Large intestine (tissue), 12 donors: ENCODE measurements at places on chromosomes 13 and 19.
A peak's percentile ranks its signal among the peaks of the same experiment; 100 is the strongest.

- no peak for DNase-seq
These were observed 105.0 kb downstream of the SPRY2 start for GRCh38 chr13:80235967-80236302.

GRCh38 chr13:27728271-27728670 lies 64.0 kb upstream of the GSX1 start:
- DNase-seq = no peak

DNA sequence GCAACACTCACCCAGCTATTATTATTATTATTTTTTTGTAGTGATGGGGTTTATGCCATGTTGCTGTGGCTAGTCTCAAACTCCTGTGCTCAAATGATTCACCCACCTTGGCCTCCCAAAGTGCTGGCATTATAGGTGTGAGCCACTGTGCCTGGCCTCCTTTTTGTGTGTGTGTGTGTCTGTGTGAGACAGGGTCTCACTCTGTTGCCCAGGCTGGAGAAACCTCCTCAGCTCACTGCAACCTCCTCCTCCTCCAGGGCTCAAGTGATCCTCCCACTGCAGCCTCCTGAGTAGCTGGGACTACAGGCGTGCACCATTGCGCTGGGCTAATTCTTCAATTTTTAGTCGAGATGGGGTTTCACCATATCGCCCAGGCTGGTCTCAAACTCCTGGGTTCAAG lies 3.6 kb upstream of the MYDGF start:
- no peak for DNase-seq

GRCh38 chr19:4763021-4763420 lies 28.5 kb upstream of the FEM1A start:
- no peak for DNase-seq

GRCh38 chr13:95300625-95301182 lies 547 bp downstream of the ABCC4 start:
- peak; percentile 73 for DNase-seq

GRCh38 chr13:80458543-80458942 lies 117.6 kb upstream of the SPRY2 start:
- DNase-seq = no peak

- DNase-seq = no peak
These were observed 3.8 kb upstream of the ATP8B3 start for GRCh38 chr19:1815605-1816529.

GRCh38 chr13:51230477-51231105 lies 8.4 kb downstream of the FAM124A start:
- DNase-seq = no peak

DNA sequence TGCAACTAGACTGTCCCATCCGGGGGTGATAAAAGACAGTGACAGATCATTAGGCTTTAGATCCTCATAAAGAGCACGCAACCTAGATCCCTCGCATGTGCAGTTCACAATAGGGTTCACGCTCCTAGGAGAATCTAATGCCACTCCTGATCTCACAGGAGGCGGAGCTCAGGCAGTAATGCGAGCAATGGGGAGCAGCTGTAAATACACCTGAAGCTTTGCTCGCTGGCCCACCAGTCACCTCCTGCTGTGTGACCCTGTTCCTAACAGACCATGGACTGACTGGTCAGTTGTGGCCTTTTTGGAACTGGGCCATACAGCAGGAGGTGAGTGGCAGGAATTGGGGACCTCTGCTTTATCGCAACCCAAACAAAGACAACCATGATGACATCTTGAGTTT lies 173.2 kb downstream of the DLEU7 start:
- no peak for DNase-seq

- DNase-seq = no peak
These were observed 1145.6 kb upstream of the MIR17HG start for GRCh38 chr13:90201676-90202460.

GRCh38 chr13:109281017-109281902 lies 505.1 kb downstream of the IRS2 start:
- no peak for DNase-seq

DNA sequence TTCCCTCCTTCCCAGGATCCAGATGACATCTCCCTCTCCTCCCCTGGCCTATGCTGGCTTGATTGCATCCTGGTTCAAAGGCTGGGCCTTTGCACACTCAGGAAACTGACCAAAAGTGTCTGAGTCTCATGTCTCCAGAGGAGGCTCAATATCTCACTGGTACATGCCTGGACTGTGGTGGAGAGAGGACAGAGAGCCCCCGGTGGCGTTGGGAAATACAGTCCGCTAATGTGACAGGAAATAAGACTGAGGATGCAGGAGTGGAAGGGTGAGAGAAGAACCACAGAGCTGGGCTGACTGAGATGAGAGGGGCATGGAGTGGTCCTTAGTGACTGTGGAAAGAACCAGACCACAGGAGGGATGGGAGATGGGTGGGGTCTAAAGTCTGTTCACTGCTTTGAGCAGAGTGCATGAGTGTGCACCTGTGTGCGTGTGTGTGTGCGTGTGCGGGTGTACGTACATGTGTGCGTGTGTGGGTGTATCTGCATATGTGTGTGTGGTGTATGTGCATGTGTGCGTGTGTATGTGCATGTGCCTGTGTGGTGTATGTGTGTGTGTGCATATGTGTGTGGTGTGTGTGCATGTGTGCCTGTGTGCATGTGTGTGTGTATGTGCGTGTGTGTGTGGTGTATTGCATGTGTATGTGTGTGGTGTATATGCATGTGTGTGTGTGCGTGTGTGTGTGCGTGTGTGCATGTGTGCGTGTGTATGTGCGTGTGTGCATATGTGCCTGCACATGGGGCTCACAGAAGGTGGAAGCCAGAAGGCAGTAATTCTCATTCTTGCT lies 1.9 kb downstream of the SIGLEC5 start:
- DNase-seq = no peak

GRCh38 chr13:77781808-77782207 lies 84.3 kb downstream of the SLAIN1 start:
- DNase-seq = no peak

DNA sequence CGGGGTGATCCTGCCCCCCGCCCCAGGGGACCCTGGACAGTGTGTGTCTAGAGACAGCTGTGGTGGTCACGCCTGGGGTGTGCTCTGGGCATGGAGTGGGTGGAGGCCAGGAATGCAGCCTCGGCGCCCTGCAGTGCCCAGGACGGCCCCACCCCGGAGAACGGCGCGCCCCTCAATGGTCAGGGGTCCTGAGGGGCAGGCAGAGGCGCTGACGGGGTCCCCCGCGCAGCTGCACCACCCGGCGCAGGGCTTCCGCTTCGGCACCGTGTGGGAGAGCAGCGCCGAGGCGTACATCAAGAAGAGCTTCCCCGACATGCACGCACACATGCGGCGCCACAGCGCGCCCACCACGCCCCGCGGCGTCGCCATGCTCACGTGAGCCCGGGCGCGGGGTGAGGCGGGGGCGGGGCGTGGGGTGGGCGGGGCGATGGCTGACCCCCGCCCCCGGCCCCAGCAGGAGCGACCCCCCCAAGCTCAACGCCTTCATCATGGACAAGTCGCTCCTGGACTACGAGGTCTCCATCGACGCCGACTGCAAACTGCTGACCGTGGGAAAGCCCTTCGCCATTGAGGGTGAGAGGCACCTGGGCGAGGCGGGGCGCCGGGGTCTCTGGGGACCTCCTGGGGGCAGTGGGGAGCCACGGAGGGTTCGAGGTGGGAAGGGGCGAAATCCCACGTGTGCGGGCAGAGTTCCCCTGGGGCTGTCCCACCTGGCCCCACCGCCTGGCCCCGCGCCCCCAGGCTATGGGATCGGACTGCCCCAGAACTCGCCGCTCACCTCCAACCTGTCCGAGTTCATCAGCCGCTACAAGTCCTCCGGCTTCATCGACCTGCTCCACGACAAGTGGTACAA lies 7.4 kb downstream of the GRIN3B start:
- no peak for DNase-seq

DNA sequence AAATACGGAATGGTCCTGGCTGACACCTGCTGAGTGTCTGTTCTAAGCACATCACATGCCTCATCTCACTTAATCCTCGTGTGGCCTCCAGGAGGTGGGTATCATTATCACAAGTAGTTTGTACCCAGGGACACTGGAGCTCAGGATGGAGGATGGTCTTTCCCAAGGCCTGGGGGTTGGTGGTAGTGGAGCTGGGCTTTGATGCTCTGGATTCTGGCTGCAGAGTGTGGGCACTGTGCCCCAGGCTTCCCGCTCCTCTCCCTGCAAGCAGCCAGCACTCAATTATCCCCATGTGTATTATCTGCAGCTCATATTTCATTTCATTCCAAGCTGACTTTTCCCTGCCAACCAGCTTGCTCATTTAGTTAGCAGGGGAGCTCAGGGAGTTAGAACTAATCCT lies 52.1 kb downstream of the SIAH3 start:
- no peak for DNase-seq

GRCh38 chr13:99258946-99259345 lies 767 bp upstream of the GPR18 start:
- DNase-seq = no peak

GRCh38 chr19:35731353-35731752 lies 10.9 kb downstream of the IGFLR1 start:
- no peak for DNase-seq

GRCh38 chr19:33399745-33400681 lies 26.5 kb downstream of the CEBPG start:
- no peak for DNase-seq

DNA sequence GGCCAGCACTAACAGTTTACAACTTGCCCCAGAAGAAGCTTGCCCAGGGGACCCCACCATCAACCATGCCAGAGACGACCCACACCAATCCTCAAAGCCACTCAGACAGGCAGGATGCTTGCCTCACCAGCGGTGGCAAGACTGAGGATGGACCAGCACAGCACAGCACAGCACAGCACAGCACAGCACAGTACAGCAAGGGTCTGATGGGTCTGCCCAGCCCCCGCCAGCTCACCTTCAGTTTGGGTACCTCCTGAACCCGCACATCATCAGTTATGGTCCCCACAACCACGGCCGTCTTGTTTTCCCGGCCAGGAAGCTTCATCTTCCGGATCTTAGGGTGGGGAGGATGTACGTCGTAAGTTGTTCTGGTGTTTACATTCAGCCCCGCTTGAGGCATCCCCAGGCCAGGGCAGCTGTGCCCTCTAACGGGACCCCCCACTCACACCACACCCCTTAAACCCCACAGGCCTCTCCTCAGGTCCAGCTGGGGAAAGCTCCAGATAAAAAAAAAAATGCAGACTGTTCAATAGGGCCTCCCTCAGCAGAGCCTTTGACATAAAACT lies 1.7 kb upstream of the FAM83E start:
- no peak for DNase-seq

- peak; percentile 90 for DNase-seq
These were observed 5.3 kb downstream of the SHD start for GRCh38 chr19:4284176-4284958.

DNA sequence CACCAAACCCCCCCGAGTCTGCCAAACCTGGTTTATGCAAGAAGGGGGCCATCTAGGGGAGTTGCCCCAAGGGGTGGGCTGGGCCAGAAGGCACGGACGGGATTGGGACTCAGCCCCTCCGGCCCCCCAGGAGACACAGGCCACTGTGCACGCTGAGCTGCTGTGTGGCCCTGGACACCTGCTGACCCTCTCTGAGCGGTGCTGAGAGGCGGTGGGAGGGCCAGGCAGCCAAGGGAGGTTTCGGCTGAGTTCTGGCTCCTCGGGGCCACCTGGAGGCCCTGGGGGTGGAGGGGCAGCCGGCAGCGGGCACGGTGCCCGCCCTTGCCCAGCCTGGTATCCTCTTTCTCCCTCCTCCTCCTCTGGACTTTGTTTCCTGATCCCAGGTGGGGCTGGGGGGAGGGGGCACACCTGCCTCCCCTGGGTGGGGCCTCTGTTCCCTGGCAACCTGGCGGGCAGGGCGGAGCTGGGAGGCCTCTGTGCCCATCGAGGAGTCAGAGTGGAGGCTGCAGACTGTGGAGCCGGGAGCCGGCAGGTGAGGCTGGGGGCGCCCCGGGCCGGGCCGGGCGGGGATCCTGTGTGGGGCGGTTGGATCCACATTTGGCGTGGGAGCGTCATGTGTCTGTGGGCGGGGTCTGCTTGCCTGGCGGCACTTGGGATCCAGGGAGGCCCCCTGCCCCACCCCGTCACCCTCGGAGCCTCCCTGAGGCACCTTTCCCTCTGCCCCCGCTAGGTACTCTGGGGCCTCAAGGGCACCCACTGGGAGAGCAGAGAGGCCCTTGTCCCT lies at the start of gene MISP:
Gene MISP (plus strand): TSS at position 473 of the 784 bp plus-strand sequence. CDS start 5,835 bp downstream, outside the sequence.
- DNase-seq = peak; percentile 99

- no peak for DNase-seq
These were observed at the start of gene PTPRH for GRCh38 chr19:55208880-55209692. PTPRH (minus strand) TSS chr19:55209501; CDS start chr19:55209433, 68 bp downstream.

DNA sequence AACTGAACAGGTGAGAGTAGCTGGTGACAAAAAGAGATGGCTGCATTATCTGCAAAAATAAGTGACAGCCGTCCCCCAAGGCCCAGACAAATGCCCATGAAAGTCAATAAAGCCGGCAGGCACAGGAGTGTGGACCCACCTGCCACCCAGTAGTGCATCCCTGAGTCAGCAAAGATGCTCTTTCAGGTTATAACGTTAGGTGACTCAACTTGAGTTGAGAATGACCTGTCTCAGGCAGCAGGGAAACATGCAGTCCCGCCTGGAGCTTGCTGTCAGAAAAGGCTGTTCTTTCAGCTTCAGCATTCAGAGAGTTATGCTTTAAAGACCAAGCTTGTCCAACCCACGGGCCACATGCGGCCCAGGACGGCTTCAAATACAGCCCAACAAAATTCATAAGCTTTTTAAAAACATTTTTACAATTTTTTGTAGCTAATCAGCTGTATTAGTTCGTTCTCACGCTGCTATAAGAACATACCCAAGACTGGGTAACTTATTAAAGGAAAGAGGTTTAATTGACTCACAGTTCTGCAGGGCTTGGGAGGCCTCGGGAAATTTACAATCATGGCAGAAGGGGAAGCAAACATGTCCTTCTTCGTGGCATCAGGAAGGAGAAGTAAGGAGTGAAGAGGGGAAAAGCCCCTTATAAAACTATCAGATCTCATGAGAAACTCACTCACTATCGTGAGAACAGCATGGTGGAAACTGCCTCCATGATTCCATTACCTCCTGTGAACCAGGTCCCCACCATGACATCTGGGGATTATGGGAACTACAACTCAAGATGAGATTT lies 110.4 kb downstream of the RAB20 start:
- DNase-seq = no peak

DNA sequence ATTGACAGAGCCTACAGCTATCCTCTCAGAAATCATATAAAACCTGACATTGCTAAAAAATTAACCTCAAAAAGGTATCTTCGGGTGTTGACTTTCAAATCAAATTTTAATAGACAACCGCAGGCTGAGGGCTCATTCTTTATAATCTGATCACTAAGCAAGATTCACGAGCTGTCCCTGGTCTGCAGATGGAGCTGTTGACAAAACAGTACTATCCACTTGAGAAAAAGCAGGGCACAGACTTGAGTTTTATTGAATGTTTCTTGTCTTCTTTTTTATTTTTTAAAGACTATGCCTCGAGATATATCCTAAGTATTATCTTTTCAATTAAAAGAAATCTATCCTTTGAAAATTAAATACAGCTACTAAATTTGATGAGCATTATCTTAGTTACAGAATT lies 540.5 kb downstream of the PCDH9 start:
- DNase-seq = no peak

DNA sequence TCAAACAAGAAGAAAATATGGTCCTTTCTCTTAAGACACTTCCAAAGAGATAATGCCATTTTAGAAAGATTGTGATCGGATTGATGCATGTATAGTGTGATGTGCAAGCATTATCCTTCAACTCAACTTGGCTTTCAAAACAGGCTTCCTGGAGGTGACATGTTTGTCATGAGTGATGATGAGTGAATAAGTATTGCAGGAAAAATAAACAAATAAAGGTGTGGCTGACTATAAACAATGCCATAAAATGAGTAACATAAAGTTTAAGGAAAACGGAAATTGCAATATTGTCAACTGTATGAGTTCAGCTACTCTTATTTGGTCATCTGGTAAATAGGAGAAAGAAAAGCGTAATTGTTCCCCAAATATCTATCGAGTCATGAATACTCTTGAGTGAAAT lies 1283.7 kb downstream of the PCDH9 start:
- DNase-seq = no peak
